ENCODE measurements at places on chromosomes 6 and 20.

DNA sequence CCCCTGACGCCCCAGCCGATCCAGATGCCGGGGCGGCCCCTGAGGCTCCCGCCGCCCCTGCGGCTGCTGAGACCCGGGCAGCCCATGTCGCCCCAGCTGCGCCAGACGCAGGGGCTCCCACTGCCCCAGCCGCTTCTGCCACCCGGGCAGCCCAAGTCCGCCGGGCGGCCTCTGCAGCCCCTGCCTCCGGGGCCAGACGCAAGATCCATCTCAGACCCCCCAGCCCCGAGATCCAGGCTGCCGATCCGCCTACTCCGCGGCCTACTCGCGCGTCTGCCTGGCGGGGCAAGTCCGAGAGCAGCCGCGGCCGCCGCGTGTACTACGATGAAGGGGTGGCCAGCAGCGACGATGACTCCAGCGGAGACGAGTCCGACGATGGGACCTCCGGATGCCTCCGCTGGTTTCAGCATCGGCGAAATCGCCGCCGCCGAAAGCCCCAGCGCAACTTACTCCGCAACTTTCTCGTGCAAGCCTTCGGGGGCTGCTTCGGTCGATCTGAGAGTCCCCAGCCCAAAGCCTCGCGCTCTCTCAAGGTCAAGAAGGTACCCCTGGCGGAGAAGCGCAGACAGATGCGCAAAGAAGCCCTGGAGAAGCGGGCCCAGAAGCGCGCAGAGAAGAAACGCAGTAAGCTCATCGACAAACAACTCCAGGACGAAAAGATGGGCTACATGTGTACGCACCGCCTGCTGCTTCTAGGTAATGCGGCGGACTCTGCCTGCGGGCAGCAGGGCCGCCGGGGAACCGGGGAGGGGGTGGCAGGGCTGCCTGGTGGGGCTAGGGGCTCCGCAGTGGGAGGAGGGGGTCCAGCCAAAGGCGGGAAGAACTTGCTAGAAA, 2.3 kb downstream of the GNAS start:
- DNase-seq = no peak

DNA sequence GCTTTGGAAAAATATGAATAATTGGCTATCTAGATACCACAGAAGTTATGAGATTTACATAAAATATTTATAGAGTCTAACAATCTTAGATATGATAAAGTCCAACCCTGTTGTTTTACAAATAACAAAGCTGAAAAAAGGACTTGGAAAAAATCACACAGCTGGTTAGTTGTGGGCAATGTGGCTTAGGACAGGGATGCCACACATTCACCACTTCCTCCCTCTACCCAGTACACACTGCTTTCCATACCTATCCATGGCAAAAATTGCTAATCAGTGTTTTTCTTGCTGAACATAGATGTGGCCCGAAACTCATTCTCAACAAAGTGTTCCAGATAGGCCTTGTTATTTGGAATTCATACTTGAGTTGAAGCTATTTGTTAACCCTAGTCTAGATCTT, 147.3 kb upstream of the BMP5 start:
- DNase-seq = no peak

- DNase-seq = no peak
Measured at GRCh38 chr6:157533048-157533871, 152.3 kb downstream of the ZDHHC14 start.

GRCh38 chr6:70338775-70339174, 35.9 kb upstream of the COL9A1 start:
- DNase-seq = no peak

- peak; percentile 92 for DNase-seq
Measured at GRCh38 chr6:167113935-167114910, 8.7 kb upstream of the CCR6 start.

DNA sequence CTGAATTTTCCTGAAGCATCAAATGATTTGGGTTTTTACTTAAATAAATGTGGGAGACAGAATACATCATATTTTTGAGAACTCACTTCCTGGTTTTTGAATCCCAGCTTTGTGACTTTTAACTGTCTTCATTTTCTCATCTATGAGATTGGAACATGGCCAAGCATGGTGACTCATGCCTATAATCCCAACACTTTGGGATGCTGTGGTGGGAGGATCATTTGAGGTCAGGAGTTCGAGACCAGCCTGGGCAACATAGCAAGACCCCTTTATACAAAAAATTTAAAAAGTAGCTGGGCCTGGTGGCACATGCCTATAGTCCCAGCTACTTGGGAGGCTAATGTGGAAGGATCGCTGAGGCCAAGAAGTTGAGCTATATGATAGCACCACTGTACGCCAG, 122.3 kb downstream of the QKI start:
- no peak for DNase-seq

DNA sequence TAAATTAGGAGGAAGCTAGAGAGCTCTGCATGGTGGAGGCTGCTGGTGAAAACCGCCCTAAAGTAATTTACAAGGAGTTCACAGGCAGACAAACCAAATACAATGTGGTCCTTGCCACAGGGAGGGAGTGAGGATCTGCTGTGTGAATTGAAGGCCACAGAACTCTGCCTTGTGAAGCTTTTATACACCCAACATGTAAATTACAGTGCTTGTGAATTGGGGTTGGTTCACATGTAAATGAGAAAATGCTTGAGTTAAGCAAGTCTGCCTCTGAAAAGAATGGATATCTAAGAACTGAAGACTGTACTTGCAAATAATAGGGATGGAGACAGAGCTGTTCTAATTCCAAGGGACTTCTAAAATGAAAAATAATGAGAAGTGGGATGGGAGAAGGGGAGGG, 194.2 kb downstream of the SLC35F1 start:
- DNase-seq = no peak

DNA sequence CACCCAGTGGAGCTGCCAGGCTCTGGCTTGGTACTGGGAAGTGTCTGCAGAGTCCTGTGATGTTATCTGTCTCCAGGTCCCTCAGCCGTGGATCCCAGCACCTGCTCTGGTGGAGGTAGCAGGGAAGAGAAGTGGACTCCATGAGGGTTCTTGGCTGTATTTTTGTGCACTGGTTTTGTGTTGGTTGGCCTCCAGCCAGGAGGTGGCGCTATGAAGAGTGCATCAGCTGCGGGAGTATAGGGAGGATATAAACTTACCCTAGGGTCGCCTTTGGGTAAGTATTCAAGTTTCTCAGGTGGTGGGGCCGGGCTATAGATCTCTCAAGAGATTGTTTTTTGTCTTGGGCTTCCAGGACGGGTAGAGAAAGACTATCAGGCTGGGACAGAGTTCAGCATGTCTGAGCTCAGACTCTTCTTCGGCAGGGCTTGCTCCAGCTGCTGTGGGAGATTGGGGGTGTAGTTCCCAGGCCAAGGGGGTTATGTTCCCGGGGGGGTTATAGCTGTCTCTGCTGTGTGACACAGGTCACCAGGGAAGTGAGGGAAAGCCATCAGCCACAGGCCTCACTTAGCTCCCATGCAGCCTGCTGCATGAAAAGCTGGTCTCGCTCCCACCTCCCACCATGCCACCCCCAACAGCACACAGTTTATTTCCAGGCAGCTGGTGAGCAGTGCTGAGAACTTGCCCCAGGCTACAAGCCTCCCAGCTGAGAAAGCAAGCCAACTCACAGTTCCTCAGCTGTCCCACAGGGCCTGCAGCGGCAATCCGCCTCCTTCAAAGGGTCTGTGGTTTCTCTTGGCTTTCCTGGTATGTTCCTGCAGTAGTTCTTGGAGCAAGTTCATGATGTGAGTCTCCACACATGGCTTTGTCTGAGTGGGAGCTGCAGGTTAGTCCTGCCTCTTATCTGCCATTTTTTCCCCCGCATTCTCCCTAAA, 115.7 kb downstream of the AIG1 start:
- DNase-seq = no peak

GRCh38 chr20:49028684-49029083, 17.4 kb upstream of the CSE1L start:
- DNase-seq = no peak

DNA sequence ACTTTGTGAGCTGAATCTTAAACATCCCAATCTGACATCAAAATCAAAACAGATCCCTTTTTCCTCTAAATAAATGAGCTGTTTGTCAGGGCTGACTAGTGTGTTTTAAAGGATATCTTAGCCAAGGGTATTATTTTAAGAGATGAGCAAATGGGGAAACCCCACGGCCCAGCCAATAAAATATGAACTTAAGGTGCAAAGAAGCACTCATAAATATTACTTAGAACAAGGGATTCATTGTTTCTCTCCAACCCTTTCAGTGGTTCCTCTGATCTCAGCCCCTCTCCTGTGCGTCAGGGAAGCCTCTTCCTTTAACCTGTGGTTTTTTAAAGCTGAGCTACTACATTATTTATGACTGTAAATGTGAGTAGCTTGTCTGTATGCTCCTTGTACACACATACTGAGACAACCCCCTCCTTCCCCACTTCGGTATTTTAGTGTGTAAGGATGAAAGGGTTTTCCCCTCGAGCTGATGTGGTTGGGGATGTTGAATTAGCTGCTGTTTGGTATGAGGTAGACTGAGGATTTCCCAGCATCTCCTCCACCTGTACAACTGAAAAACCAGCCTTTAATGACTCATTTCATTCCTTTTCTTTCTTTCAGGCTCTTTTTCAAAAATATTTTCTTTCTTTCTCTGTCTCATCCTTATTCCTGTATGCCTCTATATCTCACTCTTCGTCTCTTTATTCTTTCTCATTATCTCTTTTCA, 6.5 kb downstream of the BMP5 start:
- peak; percentile 22 for DNase-seq

Data from GM12864 (cell line).